ENCODE measurements at places on chromosomes 1 and 21.

DNA sequence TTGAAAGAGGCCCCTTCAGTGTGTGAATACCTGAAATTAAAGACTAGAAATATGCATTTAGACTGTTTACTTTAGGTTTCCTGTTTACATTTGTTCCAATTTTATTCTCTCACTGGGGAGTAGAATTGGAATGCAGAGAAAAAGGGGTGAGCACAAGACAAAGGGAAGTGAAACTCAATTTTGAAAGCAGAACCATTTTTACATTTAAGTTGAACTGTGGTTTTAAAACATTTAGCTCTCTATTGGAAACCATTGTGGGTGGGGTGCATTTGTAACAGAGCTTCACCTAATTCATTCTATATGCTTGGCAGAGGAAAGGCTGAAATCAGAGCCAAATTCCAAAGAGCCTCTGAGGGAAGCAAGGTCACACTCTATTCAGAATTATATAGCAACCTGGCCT is 235.3 kb upstream of the C1orf105 start:
- no peak for DNase-seq

DNA sequence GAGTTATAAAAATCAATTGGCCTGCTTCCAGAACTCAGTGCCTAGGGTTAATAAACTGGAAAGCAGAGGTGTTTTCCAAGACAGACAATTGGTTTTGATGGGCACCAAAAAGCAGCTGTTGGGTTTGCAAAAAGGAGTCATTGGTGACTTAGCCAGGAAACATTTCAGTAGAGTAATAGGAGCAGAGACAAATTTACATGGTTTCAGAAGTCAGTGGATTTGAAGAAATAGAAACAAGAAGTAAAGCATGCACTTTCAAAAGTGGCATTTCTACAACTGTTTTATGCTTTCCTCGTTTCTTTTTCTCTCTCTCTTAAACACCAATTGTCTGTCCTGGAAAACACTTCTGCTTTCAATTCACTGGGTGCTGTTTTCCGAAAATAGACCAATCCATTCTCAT is 87.8 kb downstream of the GLUL start:
- no peak for DNase-seq

GRCh38 chr1:244154872-244155531 is 103.9 kb downstream of the ZBTB18 start:
- no peak for DNase-seq

GRCh38 chr1:186144505-186144904 is 230.5 kb downstream of the TPR start:
- no peak for DNase-seq

GRCh38 chr1:198030682-198031081 is 113.5 kb downstream of the LHX9 start:
- no peak for DNase-seq

DNA sequence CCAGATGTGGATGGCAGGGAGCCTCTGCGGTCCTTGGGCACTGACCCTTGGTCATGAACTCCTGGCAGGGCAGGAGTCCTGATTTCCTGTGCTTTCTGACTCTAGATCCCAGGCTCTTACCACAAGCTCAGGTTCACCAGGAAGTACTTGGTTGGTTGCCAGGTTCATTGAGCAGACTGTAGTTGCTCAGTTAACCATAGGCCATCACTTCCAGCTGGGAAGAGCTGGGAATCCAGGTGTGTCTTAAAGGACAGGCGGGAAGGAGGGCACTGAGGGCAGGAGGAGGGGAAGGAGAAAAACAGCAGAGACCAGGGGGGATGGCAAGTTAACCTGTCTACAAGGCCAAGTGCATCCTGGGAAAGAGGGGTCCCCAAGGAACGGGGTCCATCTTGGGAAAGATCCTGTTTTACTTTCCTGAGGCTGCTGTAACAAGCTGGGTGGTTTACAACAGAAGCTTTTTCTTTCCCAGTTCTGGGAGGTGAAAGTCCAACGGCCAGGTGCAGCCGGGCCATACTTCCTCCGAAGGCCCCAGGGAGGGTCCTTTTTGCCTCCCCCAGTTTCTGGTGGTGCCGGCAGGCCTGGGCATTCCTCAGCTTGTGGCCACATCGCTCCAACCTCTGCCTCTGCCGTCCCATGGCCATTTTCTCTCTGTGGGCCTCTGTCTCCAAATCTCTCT is 11.6 kb downstream of the KCNAB2 start:
- DNase-seq = no peak

- DNase-seq = no peak
Measured at GRCh38 chr1:31736675-31737074, 27.5 kb downstream of the ADGRB2 start.

- DNase-seq = no peak
Measured at GRCh38 chr1:199945591-199945990, 81.9 kb upstream of the NR5A2 start.

- no peak for DNase-seq
Measured at GRCh38 chr1:95615421-95615820, 381.4 kb downstream of the RWDD3 start.

DNA sequence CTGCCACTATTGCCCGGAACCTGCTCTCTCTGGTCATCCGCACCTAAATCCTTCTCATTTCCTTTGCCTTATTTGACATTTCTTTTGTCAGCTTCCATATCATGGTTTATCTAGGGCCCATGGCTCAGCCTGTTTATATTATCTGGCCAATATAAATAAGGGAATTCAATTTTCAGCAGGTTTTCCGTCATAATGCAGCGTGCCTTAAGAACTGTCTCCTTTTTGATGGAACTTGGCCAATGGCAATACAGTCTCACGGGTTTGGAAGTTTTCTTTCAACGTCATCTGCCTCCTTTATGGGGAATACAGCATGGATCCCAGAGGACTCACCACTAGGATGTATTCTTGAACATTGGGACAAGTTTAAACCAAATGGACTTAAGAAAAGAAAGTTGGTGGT is 77.8 kb upstream of the KIAA0040 start:
- no peak for DNase-seq

- DNase-seq = peak; percentile 26
Measured at GRCh38 chr1:163410073-163410999, 88.6 kb downstream of the NUF2 start.

- DNase-seq = no peak
Measured at GRCh38 chr1:43800771-43801170, 93.4 kb downstream of the ST3GAL3 start.

DNA sequence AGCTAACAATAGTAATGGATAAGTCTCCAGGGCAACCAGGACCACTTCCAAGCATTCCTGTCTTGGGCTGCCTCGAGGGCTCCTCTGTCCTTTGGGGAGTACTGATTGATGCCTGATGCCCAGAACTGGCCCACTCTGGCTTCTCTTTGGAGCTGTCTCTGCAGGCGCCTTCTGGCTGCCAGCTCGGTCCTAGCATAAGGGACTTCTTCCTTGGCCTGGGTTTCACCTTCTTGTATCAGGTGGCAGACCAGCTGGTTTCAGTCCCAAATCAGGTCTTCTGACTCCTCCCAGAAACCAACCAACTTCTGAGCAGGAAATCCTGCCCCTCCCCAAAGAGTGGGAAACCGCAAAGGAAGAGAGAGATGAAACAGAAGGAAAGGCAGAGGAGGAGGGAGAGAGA is 10.6 kb downstream of the G0S2 start:
- DNase-seq = no peak

- DNase-seq = peak; percentile 90
Measured at GRCh38 chr1:63731117-63732043, 42.4 kb upstream of the ROR1 start.

GRCh38 chr1:24683713-24684162 is 40.6 kb downstream of the SRRM1 start:
- peak; percentile 71 for DNase-seq

DNA sequence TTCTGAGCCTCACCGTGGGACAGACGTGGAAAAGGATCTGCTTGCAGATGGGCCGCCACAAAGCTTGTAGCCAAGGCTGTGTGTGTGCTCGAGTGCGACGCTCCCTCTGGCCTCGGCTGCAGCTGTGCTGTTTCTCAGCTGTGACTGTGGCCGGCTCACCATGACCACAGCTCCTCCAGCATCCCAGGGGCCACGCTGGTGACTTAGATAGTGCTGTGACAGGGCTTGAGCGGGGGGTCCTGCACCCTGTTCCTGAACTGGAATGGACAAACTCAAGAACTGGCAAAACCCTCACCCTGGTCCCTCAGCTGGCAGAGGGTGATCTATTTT is 17.4 kb upstream of the ACTRT2 start:
- no peak for DNase-seq

DNA sequence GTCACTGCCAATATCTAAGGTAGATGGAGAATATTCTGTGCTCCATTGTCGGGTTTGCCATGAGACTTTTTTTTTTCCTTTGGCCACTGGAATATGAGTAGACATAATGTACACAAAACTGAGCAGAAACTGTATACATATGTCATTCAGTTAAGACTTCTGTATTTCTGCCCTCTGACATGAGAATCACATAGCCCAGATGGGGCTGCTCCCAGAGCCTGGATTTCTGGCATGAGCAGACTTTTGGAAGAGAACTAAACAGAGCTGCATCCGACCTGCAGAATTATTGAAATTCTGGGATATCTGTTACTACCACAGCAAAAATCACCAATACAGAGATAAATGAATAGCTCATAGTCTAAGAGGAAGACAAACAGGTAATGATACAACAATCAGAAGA is 62.3 kb downstream of the DAB1 start:
- DNase-seq = no peak

DNA sequence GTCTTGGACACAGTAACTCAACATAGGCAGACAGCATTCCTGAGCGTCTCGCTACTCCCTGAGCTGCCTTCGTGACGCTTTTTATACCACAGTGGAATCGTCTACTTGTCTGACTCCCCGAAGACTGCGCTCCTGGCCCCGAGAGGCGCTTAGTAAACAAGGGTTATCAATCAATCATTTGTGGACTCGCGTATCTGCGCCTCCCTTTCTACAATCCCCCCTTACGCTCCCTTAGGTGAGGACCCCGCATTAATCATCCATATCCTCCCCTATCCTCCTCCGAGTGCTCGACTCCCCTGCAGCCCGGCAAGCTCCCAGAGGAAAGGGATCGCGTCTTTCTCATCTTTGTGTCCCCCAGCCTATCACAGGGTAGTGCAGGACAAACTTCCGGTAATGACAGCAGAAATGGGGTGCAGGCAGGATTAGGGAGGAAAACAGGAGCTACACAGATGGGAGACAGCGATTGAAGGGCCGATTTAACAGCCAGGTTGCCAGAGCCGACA is 522 bp downstream of the TMEM59 start:
- peak; percentile 43 for DNase-seq

GRCh38 chr21:44064852-44065403 is 42.3 kb upstream of the PWP2 start:
- no peak for DNase-seq

DNA sequence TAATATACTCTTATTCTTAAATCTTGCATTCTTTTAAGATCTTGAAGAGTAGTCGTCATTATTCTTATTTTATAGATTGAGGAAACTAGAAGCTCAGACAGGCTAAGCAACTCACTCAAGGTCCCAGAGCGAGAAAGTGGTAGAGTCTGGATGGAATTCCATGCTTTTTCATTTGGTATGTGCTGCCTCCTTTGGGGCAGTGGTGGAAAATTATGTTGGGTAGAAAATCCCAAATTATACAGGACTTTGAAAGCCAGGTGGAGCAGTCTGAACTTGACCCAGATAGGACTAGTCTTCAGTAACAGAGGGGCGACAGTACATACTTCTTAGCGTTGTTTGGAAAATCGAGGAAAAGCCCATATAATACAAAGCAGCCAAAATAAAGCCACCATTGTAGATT is 205.6 kb downstream of the ATG4C start:
- DNase-seq = no peak

DNA sequence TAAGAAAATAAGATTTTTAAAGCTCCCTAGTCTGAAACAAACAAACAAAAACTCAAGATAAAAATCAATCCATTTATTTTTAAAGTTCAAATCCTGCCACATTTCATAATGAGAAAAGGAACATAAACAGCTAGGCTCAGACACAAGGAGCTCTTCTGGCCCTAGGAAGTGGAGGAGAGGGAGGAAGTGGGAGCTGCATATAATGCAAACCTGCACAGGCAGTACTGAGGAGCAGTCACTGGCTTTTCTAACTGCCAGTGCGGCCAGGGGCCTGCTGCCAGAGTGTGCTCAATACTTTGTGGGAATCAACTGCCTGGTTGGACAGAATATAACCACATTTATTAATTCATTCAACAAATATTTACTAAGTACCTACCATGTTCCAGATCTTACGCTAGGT is 139.8 kb upstream of the SPATA6 start:
- no peak for DNase-seq

DNA sequence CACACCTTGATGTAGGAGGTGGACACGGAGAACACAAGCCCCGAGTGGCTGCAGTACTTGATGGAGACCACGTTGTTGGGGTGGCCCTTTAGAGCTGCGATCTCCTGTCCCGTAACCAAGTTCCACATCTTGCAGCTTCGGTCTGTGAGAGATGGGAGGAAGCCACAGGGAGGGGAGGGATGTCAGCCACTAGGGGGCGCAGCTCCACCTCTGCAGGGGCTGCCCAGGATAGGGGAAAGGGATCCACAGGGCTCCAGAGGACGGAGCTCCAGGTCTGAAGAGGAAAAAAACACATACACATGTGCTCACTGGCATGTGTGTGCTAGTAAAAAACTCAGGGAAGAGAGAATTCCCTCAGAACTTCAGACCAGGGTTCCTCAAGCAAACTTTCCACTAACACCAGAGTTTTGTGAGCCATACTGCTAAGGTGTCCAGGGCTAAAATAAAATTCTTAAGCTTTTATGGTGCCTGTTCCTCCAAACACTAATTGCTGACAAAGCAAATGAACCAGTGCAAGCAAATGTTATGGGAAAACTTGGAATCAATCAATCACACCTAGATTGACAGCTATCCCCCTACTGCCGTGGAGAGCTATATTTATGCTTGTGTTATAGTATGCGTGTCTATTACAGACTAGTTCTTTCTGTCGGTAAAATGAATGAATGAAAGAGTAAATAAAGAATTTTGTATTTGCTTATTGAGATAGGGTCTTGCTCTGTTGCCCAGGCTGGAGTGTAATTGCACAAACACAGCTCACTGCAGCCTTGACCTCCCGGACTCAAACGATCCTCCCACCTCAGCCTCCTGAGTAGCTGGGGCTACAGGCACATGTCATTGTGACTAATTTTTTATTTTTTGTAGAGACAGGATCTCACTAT is 43.7 kb downstream of the KIF21B start:
- DNase-seq = no peak

DNA sequence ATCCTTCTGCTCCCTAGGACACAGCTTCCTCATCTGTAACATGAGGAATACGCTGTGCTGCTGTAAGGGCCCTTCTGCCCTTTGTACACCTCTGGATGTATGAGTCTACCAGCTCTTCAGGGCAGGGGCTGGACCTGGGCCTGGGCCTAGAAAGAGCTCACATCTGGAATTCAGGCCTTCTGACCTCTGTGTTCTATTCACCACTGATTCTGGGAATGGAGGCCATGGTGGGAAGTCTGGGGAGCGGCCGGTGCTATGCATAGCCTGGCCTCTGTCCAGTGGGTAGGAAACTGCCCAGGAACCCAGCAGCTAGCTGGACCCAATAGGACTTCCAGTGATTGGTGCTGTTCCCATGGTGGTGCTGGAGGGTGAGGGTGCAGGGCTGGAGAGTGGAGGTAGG is 11.0 kb upstream of the GPR61 start:
- DNase-seq = no peak

GRCh38 chr21:27480841-27481261 is 514.0 kb upstream of the ADAMTS5 start:
- DNase-seq = no peak

- DNase-seq = no peak
Measured at GRCh38 chr1:34477632-34478141, 277.2 kb upstream of the GJB5 start.
